GM12891 (cell line): ENCODE measurements at places on chromosomes 5 and 9.

DNA sequence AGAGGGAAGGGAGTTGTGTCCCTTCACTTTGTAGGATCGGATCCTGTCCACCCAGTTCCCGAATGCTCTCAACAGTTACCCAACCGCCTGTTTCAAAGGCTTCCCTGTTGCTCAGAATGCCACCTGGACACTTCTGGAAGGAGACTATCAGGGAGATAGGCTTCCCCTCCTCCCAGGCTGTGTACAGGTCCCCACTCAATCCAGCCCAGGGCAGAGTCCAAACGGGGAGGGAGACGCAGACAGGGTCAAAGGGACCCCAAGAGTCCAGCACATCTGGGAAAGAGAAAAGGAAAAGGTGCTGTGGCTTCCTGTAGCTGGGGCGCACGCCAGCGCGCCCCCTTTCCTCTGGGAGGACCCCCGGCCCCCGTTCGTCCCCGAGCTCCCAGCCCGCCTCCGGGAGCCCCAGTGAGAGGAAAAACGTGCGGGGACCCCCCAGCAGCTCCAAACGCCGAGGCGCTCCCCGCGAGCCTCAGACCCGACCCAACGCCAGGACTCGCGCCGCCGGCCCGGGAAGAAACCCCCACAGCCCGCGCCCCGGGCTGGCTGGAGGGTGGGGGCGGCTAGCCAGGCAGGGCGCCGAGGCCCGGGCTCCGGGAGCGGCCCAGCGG lies 640 bp downstream of the SURF4 start:
- DNase-seq = peak; percentile 53

DNA sequence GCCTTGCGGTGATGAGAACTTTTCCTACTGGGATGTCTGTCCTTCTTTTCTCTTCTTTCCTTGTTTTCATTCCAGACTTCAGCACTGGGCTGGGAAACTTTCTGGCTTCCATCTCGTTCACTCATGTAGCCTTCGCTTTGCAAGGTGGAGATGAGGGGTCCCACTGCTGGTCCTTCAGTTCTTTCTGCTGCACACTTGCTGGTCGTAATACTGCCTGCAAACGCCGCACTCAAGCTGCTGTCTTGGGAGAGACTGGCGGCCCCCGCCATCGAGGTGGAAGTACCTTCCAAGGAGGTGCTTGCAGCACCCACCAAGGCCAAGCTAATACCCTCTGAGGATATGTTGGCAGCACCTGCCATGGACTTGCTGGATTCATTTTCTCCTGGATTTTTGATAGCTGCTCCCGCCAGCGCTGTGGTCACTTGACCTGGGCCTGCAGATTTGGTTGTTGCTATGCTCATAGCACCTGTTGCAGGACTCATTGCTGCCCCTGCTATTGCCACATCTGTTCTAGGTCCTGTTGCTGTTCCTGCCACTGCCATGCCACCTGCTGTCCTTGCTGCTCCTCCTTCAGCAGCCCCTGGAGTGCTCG lies 3.0 kb downstream of the GARIN3 start:
- DNase-seq = no peak

DNA sequence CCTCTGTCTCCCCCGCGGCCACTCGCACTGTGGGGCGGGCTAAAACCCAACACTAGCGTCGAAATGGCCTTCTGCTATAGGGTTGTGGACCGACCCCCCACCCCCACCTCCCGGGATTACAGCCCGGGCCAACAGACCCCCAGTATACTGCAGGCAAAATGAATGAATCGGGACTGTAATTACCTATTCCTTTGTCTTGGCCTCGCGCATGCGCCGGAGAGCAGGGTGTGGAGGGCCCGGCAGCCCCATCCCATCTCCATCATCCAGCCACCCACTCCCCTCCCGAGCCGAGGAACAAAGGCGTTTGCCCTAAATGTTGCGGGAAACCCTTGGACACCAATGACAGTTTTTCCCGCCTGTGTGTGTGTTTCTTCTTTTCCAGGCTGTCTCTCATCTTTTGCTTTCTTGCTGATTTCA lies 1.6 kb downstream of the BASP1 start:
- DNase-seq = no peak

DNA sequence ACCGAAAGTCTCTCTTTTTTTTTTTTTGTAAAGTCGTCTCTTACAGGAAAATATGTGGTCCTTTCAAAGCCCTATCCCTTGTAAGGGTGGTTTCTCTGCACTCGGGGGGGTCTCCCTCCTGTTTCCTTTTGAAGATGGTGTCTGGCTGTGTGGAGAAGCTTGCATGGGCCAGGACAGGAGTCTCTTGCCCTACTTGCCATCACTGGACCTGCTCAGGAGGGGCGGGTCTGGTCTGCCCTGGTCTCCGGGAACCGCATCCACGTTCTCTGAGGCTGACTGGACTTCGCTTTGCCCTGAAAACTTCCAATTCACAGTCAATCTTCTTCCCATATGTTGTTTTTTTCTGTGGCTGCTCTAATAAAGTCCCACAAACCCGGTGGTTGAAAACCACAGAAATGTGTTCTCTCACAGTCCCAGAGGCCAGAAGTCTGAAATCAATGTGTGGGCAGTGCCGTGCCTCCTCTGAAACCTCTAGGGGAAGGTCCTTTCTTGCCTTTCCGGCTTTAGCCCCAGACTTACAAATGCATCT lies 92.9 kb upstream of the IER5L start:
- no peak for DNase-seq

DNA sequence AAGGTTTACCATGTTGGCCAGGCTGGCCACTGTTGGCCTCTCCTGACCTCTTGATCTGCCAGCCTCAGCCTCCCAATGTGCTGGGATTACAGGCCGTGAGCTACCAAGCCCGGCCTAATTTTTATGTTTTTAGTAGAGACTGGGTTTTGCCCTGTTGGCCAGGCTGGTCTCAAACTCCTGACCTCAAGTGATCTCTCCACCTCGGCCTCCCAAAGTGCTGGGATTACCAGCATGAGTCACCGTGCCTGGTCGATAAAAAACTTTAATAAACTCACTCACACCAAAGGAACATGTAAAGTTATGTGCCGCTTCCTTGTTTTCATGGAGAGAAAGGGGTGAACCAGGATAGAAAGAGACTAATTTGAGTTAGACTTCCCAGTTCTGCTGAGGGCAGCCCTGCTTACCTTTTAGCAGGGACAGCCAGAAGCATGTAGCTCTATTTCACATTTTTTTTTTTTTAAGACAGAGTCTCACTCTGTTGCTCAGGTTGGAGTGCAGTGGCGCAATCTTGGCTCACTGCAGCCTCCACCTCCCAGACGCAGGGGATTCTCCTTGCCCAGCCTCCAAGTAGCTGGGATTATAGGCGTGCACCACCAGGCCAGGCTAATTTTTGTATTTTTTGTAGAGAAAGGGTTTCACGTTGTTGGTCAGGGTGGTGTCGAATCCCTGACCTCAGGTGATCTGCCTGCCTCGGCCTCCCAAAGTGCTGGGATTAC lies 11.4 kb upstream of the HAUS6 start:
- DNase-seq = no peak

DNA sequence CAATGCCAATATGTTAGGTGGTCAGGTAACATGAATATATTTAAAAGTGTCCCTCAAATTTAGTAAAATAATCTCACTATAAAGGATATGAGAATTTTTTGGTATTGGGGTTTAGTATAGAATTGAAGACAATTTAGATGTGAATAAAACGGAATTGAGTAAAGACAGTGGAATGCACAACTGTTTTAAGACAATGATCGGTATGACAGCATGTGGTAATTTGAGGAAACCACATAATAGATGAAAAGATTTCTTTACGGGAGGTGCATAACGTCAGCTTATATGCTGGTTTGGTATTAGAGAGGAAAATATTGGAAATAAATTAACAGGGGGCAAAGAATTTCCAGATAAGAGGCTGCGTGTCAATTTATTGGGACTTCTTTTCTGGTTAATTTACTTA lies 1043.2 kb downstream of the CDH18 start:
- DNase-seq = no peak

GRCh38 chr5:37789991-37790390 lies 49.9 kb downstream of the GDNF start:
- no peak for DNase-seq

- DNase-seq = no peak
These were observed 65.5 kb upstream of the OSMR start for GRCh38 chr5:38780316-38780715.

DNA sequence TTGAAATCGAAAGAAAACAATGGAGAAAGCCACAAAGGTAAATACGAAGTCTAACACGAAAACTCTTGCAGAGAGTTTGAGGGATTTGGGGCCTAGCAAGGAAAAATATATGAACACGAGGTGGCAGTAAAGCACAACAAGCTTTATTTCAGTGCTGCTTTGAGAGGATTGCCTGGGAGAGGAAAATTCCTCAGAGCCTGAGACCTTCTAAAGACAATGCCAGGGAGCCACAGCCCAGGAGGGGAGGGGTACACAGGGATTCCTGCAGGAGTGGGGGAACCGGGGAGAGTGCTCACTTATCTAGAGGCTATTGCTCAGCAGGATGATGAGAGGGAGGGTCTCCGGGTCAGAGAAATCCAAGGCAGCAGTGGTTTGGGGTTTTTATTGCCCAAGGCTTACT lies 134.9 kb upstream of the ADCY2 start:
- DNase-seq = no peak

GRCh38 chr9:93898026-93898425 lies 57.1 kb downstream of the BARX1 start:
- DNase-seq = no peak

DNA sequence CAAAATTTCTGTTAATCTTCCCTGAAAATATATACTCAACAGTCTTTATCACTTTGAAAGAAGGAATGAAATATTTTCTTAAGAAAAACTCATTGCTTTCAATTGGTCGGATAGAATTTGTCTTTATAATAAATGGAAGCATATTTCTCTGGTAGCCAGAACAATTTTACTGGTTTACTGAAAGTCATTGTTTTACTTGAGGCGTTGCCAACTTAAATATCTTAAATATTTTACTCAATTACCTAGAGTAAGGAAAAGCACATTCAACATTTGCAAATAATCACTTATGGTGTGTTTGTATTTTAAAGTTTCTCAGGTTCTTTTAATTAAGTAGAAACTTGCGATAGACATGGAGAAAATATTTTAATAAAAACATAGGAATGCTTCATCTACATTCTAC lies 1181.7 kb downstream of the EFNA5 start:
- no peak for DNase-seq

GRCh38 chr5:73507062-73507461 lies 8.8 kb downstream of the BTF3 start:
- no peak for DNase-seq

- DNase-seq = no peak
These were observed 181.5 kb downstream of the IRX2 start for GRCh38 chr5:2569774-2570542.

DNA sequence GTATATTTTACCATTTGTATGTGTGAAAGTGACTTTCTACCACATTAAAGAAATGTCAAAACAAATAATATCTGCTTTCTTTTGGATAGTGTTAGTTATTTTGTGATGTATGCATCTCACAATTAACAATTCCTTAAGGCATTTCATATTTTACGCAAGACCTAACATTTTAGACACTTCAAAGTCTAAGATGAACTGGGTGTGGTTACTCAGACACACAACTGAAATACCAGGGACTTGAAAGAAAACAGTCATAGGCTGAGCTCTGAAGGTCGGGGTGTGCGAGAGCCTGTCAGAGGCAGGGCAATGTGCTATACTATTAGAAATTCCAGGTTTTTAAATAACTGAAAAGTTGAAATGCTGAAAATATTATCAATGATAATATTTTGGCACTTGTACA lies 44.5 kb upstream of the ZNF622 start:
- DNase-seq = no peak

GRCh38 chr9:124834591-124834990 lies 18.7 kb upstream of the WDR38 start:
- no peak for DNase-seq

GRCh38 chr9:114078021-114078780 lies at the start of gene AMBP:
Gene AMBP, minus strand, starts transcription at chr9:114078300. Its CDS starts 91 bp downstream, at chr9:114078209.
- no peak for DNase-seq

DNA sequence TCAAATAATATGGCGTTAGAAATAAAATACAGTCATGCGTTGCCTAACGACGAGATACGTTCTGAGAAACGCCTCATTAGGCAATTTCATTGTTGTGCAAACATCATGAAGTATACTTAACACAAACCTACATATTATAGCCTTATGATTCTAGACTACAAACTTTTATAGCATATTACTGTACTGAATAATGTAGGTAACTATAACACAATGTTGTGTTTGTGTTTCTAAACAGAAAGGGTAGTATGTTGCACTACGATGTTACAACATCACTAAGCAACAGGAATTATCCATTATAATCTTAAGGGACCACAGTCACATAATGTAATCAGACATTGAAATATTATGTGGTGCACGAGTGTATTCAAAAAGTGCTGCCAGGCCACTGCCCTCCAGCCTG lies 3.0 kb upstream of the SMC2 start:
- DNase-seq = no peak

- DNase-seq = no peak
These were observed 218.0 kb downstream of the DCP2 start for GRCh38 chr5:113194591-113194990.

GRCh38 chr5:59416026-59416425 lies 477.5 kb downstream of the PDE4D start:
- DNase-seq = no peak

DNA sequence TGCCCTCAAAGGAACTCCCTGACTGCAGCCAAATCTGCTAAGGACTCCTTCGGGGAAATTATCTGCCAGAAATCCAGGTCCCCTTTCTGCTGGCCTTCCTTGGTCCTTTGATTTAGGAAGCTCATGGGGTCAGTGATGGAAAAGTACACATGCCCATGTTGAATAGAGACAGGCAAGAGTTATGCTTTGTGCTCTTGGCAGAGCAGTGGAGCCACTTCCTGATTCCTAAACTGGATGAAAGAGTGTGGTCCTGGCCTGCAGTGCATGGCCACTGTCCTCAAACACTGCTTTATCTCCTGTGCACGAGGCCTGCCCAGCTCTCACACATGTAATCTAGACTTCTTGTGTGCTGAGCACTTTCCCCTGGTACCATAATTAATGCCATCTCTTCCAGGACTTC lies 2.0 kb upstream of the EBF1 start:
- no peak for DNase-seq

DNA sequence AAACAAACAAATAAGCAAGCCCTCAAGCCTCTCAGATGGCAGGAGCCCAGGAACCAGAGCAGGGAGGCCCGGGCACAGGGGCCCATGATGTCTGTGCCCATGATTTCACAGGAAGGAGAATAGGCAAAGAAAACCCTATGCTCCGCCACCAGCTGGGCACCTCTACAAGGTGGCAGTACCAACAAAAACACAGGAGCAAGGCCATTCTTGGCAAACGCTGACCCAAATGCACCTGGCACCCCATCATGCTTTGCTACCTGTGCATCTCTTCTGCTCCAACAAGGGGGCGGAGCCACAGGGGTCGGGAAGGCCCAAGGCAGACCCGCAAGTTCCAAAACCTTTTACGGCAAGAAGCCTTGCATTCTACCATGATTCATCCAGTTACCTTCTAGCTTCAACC lies 3.1 kb downstream of the BRD3 start:
- no peak for DNase-seq

DNA sequence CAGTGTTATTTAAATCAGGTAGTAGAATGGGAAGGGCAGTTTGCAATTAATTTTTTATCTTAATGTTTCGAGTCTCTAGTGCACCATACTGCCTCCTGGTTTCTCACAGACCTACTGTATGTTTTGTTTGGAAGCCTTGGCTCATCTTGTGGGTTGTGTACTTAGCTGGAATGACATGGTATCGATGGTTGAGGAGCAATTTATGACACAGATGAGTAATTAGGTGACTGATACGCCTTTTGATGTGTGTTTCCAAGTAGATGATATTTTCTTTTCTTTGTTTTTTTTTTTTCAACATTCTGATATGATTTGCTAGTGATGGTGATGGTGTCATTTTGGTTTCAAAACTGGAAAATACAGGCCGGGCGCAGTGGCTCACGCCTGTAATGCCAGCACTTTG lies 16.1 kb downstream of the BASP1 start:
- DNase-seq = no peak
